Psoas muscle (tissue), 8 donors: ENCODE measurements at places on chromosomes 1 and 21. TPM values are rescaled to one million over a fixed set of nuclear protein-coding genes. Genes with fewer than 3 reads are reported as not detected.
A peak's percentile ranks its signal among the peaks of the same experiment; 100 is the strongest.

DNA sequence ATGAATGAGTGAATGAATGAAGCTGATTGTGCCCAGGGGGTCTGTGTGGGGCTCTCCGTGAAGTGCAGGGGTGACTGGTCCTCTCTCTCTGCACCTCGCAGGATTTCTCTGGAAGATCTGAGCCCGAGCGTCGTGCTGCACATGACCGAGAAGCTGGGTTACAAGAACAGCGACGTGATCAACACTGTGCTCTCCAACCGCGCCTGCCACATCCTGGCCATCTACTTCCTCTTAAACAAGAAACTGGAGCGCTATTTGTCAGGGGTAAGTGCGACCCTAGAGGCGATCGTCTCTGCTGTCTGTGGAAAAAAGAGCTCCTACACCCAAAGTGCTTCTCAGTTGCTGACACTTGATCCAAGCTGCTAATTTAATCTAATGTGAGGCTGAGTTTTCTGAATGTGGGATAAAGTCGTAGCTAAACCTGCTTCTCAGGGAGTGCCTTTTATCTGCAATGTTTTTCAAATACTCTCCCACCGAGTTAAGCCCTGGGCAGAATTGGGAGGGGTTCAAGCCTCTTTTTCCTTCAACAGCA, 101.7 kb downstream of the HUNK start:
- no peak for DNase-seq

- peak; percentile 79 for DNase-seq
Observed at GRCh38 chr1:34742667-34743270, 12.1 kb upstream of the GJB5 start.

GRCh38 chr1:102071451-102071850, 74.7 kb upstream of the OLFM3 start:
- DNase-seq: no peak

DNA sequence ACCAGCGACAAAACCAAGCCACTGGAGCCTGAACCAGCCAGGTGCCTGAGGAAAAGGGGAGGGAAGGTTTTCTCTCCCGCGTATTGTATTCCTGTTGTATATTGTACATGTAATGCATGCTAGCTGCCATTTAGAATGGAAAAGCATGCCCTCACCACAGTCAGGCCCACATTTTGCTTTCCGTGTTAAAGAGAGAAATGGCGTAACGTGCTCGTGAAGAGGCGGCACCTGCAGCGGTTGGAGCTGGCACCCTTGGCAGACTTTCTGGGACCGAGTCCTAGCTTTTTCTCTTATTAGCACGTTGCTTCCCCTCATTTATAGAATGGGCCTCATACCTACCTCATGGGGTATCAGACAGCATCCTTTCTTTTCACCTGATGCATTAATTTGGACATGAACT, 135.3 kb upstream of the IRF2BP2 start:
- DNase-seq: no peak

GRCh38 chr21:33550772-33551660, 8.2 kb downstream of the SON start:
- no peak for DNase-seq

ATP8B2 gene
- polyA plus RNA-seq: 1.3 TPM

GRCh38 chr1:89606227-89606980, 26.5 kb upstream of the LRRC8C start:
- no peak for DNase-seq

GBP3 gene
- polyA plus RNA-seq: 1.4 TPM

SRM gene
- polyA plus RNA-seq: 79.3 TPM

DNA sequence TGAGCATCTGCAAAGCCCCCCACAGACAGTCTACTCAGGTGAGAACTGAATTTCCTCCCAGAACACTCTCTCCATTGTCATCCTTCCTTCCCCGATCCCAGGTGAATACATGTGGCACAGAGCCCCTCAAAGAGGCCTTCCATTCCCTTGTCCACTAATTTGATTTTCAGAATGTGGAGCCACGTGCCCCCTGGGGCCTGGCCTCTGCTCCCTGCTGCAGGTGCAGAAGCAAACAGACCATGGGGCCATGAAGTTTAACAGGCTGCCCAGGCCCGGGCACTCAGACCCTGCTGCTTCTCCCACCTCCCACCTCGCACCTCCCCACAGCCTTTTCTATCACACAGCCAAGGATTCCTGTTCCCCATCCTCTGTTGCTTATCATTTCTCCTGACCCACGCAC, 243.8 kb upstream of the RAB4A start:
- no peak for DNase-seq

DNA sequence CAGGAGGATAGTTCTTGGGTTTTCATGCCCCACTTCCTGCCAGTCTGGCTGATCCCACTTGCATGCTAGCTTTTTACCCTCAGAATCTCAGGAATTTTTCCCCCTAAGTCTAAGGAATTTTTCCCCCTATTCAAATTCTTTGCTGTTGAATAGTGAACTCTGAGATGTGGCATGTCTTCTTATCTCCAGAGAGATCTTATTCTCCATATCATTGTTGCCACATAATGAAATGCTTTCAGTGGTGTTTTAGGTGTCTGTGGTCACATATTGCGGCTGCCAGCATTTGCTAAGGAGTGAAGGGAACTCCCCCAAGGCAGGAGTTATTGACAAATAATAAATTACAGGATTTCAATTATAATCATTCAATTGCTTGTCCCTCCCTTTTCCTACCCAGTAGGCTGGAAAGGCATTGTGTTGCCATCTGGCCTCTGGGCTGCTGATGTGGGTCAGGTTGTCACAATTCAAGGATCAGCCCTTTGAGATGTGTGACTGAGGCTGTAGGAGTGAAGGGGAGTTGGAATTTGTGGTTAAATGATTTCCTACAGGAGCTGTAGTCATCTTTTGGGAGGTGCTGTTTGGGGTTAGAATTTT, 3.9 kb upstream of the FLG start:
- DNase-seq: no peak

GRCh38 chr1:225846331-225847310, 35.6 kb downstream of the TMEM63A start:
- DNase-seq: no peak

MPZ gene
- polyA plus RNA-seq: 2.4 TPM
